ENCODE measurements at places on chromosomes 6 and 20.

- no peak for DNase-seq
Measured at GRCh38 chr20:12698817-12699216, 310.0 kb upstream of the SPTLC3 start.

DNA sequence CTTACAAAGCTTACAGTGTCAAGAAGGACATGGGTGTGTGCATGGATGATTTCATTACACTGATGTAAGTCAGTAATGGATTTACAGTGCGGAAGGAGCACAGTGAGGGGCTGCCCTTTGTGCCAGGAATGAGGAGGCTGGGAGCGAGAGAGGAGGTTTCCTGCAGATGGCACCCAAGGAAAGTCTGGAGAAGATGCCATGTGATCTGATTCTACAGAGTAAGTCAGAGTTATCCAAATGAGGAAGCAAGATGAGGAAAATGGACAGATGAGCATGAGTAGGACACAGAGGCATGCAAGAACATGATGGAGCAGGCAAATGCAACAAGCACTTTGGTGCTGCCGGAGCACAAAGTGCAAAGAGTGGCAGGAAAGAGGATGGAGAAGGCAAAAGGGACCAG is 29.7 kb downstream of the MAP7 start:
- no peak for DNase-seq

DNA sequence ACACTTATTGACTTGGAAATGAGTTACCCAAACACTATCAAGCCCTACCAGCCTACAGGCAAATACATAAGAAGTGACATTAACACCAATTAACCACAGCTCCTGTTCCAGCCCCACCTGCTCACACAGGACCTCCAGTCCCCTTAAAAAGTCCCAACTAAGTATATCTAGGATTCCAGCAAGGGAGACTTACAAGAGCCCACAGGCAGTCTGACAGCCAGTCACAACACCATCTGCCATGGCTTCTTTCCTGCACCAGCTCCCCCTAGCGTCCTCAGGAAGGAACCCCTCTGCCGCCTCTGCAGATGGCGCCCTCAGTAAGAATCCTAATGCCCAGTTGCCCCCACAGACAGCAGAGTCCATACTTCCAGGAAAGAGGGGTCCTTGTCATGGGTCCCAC is 122.1 kb downstream of the HIVEP2 start:
- peak; percentile 28 for DNase-seq

DNA sequence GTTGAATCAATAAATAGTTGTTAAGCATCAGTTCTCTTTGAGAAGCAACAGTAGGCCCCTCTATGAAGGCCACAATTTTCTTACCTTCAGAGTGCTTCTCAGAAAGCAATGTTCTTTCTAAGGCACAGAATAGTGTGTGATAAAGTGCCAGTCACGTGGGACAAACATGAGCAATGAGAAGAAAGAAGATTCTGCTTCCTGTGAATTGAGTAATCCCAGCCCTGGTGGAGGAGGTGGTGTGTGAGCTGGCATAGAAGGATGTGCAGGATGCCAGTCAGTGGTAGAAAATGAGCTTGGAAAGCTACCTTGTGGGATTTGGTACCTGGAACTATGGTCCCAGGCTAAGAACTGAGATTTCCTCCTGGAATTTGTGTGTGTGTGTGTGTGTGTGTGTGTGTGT is 21.7 kb downstream of the KIZ start:
- DNase-seq = no peak

DNA sequence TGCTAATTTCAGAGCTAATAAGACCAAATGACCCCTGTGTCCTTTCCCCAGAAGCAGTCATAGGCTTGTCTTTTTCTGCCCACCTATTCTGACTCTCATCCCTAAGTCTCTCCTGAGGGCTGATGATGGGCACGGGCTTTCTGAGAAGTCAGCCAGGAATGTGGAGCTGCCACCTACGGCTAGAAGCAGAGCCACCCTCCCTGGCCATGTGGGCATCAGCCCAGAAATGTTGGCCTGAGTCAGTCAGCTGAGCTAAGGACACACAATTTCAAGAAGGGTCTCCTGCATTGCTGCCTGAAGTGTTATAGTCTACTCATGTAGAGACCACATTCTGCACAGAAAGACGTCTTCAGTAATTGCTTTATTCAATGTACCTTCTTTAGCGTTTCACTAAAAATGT is 17.1 kb downstream of the MYLIP start:
- DNase-seq = no peak

GRCh38 chr6:146281651-146282362 is 252.9 kb downstream of the GRM1 start:
- no peak for DNase-seq

- DNase-seq = no peak
Measured at GRCh38 chr6:1716868-1717267, 107.2 kb downstream of the FOXC1 start.

- no peak for DNase-seq
Measured at GRCh38 chr6:74187811-74188210, 491.8 kb downstream of the CD109 start.

DNA sequence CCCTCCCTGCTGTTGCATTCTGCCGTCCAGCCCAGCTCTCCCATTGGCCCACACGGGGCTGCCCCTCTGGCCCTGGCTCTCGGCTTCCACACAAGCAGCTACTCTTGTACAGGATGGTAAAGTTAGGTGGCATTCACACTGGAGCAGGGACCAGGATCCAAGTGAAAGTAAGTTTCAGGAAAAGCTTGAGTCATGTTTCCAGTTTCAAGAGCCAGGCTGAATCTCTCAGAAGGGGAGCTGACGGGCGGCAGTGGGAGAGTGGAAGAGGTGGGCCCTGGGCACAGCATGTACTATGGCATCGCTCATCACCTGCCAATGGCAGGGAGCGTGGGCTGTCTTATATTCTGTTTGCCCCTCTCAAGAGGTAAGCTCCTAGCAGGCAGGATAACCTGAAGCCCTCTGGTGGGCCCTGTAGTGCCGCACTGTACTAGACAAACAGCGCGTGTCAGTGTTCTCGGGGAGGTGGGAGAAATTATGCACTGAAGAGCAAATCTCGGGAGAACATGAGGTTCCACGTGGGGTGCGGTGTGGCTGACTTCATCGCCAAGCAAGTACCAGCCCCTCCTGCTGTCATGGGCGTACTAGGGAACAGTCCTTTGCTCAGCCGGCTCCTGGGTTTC is 241.5 kb downstream of the NRN1 start:
- no peak for DNase-seq

DNA sequence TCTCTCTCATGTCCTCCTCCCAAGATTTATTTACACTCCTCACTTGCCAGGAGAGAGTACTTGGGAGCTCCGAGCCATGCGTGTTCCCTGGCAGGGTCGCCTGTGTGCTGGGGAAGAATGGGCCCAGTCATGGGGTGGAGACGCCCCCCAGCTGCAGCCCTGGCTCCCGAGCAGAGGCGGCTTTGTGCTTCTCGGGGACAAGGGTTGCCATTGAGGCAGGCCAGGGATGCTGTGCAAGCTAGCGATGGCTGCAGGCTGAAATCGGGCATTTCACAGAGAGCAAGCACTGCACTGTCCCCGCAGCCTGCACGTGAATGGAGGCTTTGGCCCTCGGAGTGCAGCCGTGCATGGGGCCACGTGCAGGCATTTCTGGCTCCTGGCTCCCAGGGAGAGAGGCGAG is 23.8 kb downstream of the PHACTR3 start:
- no peak for DNase-seq

DNA sequence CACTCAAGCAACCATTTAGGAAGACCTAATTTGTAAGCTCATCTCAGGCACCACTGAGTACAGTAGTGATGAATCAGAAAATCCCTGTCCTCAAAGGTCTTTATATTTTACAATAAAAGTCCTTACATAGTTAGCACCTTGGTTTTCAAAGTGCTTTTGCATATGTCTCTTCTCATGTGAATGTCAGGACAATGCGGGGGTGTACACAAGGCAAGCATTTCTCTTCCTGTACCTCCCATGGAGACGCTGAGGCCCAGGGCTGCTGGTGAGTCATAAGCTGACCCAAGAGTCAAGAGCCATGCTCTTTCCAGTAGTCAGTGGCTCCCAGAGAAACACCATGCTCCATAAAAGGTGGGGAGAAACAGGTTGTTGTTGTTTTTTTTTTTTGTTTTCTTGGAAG is 174.0 kb downstream of the GJA10 start:
- DNase-seq = no peak

DNA sequence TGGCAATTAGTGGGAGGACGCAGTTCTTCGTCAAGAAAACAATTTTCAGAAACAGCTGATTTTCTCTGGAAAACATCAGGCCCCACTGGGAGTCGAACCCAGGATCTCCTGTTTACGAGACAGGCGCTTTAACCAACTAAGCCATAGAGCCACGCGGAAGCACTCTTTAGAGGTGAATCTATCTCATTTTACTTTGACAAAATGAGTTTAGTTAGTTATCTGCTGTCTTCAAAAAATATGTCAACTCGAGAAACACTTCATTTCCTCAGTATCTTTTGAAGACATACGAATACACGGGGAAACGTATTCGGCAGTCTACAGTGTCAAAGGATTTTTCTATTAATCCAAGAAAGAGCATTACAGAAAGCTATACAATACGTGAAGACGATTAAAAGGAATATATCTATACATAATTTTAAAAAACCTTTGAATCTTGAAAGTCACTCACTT is 26.7 kb downstream of the GPX6 start:
- peak; percentile 89 for DNase-seq
